ENCODE measurements at places on chromosomes 7 and 10.

GRCh38 chr7:11592699-11593098 is 239.3 kb downstream of the THSD7A start:
- H3K27ac ChIP-seq = no peak overlapping the region
- no peaks in the 10 kb centered on the region for H3K27me3 ChIP-seq
- no peaks in the 10 kb centered on the region for H3K36me3 ChIP-seq
- no peak overlapping the region for H3K4me3 ChIP-seq

- H3K27me3 ChIP-seq = no peaks in the 10 kb centered on the region
- H3K27ac ChIP-seq = no peak overlapping the region
- no peak for DNase-seq
- H3K4me3 ChIP-seq = no peak overlapping the region
- no peaks in the 10 kb centered on the region for H3K36me3 ChIP-seq
Measured at GRCh38 chr7:26451997-26452396, 160.3 kb downstream of the SNX10 start.

DNA sequence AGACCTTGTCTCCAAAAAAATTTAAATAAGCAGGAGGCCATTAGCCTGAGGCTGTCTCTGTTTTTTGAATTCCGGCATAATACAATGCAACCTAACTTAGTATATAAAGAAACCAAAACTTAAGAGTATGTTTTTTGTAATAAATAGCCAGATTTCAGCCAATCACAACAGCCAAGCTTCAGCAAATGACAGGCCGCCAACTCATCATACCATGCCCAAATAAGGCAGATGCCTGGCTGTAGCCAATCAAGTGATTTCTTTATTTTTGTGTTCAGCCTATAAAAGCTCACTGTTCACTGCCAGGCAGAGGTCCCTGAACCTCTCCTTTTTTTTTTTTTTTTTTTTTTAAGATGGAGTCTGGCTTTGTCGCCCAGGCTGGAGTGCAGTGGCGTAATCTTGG is 12.7 kb upstream of the PURB start:
- DNase-seq = no peak
- H3K4me1 ChIP-seq = no peaks in the 10 kb centered on the region
- no peak overlapping the region for H3K4me3 ChIP-seq
- no peak overlapping the region for H3K27ac ChIP-seq

GRCh38 chr10:34786464-34786863 is 28.6 kb downstream of the PARD3 start:
- no peak overlapping the region for H3K4me3 ChIP-seq
- peaks cover 18% of the 10 kb centered on the region for H3K4me1 ChIP-seq
- no peak overlapping the region for H3K27ac ChIP-seq
- no peaks in the 10 kb centered on the region for H3K27me3 ChIP-seq
- no peak for DNase-seq
- no peaks in the 10 kb centered on the region for H3K36me3 ChIP-seq

GRCh38 chr7:46123756-46124343 is 202.8 kb upstream of the IGFBP3 start:
- no peaks in the 10 kb centered on the region for H3K36me3 ChIP-seq
- H3K4me1 ChIP-seq = no peaks in the 10 kb centered on the region
- no peak overlapping the region for H3K27ac ChIP-seq
- H3K27me3 ChIP-seq = no peaks in the 10 kb centered on the region
- no peak for DNase-seq

DNA sequence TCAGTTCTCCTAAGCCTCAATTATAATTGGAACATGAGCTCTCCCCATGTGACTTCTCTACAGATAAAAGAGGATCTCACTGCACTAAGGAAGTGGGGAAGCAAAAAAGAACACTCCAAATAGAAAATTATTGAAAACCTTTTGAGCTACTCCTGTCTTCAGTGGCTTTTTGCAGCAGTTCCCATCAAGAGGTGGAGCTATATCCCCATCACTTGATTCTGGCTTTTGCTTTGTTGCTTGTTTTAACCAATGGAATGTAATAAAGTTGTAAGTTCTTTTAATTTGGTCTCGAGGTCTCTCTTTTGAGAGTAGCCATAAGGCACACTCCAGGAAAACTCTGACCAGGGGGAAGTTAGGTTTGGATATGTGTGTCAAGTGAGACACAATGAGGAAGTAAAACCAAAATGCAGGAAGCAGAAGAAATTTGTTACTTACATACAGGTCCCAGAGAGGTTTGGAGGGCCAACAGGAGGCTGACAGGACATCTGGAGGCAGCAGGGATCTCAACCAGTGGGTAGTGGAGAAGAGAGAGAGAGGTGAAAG is 569.4 kb downstream of the HTR7 start:
- H3K27ac ChIP-seq = no peak overlapping the region
- no peak overlapping the region for H3K4me3 ChIP-seq
- no peaks in the 10 kb centered on the region for H3K27me3 ChIP-seq
- H3K36me3 ChIP-seq = no peaks in the 10 kb centered on the region
- DNase-seq = peak; percentile 70
- H3K4me1 ChIP-seq = no peaks in the 10 kb centered on the region

- H3K27me3 ChIP-seq = no peaks in the 10 kb centered on the region
- H3K4me1 ChIP-seq = no peaks in the 10 kb centered on the region
- H3K4me3 ChIP-seq = no peak overlapping the region
- H3K27ac ChIP-seq = no peak overlapping the region
- no peak for DNase-seq
Measured at GRCh38 chr10:123194056-123194455, 39.9 kb downstream of the BUB3 start.

GRCh38 chr7:69422574-69422985 is 175.7 kb upstream of the AUTS2 start:
- no peaks in the 10 kb centered on the region for H3K36me3 ChIP-seq
- DNase-seq = no peak
- H3K4me1 ChIP-seq = no peaks in the 10 kb centered on the region
- no peak overlapping the region for H3K27ac ChIP-seq

DNA sequence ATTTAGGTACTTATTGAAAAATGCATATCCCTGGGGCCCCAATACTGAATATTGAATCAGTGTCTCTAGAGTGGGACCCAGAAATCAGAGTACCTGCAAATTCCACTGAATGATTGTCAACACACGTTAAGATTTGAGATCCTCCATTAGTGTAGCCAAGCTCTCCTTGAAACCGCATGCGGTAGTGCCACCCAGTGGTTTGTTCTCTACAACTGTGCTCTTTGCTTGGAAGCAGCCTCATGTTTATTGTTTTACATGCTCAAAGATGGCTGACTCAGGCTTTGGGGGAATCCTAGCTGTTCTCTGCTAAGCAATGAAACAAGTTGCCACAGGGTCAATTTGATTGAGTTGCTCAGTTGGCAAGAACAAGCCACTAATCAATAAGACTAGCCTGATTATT is 340.2 kb upstream of the CELF2 start:
- peaks cover 3% of the 10 kb centered on the region for H3K4me1 ChIP-seq
- no peak overlapping the region for H3K27ac ChIP-seq
- no peaks in the 10 kb centered on the region for H3K36me3 ChIP-seq
- no peaks in the 10 kb centered on the region for H3K27me3 ChIP-seq
- DNase-seq = peak; percentile 69
- no peak overlapping the region for H3K4me3 ChIP-seq

GRCh38 chr7:143381427-143382125 is 431 bp downstream of the ZYX start:
- peaks cover 18% of the 10 kb centered on the region for H3K4me1 ChIP-seq
- H3K27ac ChIP-seq = peak overlapping the region; percentile 99
- no peaks in the 10 kb centered on the region for H3K27me3 ChIP-seq
- H3K36me3 ChIP-seq = no peaks in the 10 kb centered on the region

GRCh38 chr10:132369636-132370185 is 27.3 kb upstream of the PWWP2B start:
- H3K27ac ChIP-seq = no peak overlapping the region
- DNase-seq = no peak
- H3K36me3 ChIP-seq = peaks cover 9% of the 10 kb centered on the region
- no peaks in the 10 kb centered on the region for H3K27me3 ChIP-seq
- no peak overlapping the region for H3K4me3 ChIP-seq
- H3K4me1 ChIP-seq = no peaks in the 10 kb centered on the region

GRCh38 chr7:10588084-10588483 is 385.6 kb upstream of the PHF14 start:
- no peak for DNase-seq
- no peaks in the 10 kb centered on the region for H3K27me3 ChIP-seq
- H3K27ac ChIP-seq = no peak overlapping the region
- H3K36me3 ChIP-seq = no peaks in the 10 kb centered on the region
- H3K4me3 ChIP-seq = no peak overlapping the region

GRCh38 chr7:1100834-1101562 is 13.1 kb downstream of the GPER1 start:
- no peaks in the 10 kb centered on the region for H3K27me3 ChIP-seq
- DNase-seq = no peak
- H3K36me3 ChIP-seq = no peaks in the 10 kb centered on the region
- no peak overlapping the region for H3K4me3 ChIP-seq

- no peak overlapping the region for H3K27ac ChIP-seq
- H3K4me1 ChIP-seq = peaks cover 9% of the 10 kb centered on the region
- no peak for DNase-seq
- no peaks in the 10 kb centered on the region for H3K27me3 ChIP-seq
- H3K36me3 ChIP-seq = no peaks in the 10 kb centered on the region
- H3K4me3 ChIP-seq = no peak overlapping the region
Measured at GRCh38 chr10:15630353-15630752, 89.4 kb downstream of the ITGA8 start.

DNA sequence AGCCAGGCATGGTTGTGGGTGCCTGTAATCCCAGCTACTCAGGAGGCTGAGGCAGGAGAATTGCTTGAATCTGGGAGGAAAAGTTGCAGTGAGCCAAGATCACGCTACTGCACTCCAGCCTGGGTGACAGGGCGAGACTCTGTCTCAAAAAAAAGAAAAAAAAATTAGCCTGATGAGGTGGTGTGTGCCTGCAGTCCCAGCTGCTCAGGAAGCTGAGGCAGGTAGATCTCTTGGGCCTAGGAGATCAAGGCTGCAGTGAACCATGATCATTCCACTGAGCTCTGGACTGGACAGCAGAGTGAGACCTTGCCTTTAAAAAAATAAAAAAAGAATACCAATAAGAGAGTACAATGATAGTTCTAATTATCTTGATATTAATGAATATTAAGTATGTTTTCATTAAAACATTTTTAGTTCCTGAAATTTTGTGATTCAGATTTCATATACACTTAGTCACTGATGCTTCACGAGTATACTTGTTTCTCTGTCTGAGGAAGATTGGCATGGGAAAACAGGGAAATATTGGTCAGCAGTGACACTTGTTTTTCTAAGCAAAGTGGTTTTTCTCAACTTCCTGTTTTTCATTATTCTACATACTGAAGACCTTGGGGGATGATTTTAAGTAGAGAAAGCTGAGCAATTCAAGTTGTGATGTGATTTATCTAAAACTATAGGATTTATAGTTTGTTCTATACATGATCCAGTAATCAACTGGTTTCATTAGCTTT is 76.8 kb downstream of the ADK start:
- H3K27ac ChIP-seq = no peak overlapping the region
- peak; percentile 72 for DNase-seq
- H3K4me1 ChIP-seq = no peaks in the 10 kb centered on the region
- H3K4me3 ChIP-seq = no peak overlapping the region

GRCh38 chr10:71605263-71605962 is 114.2 kb downstream of the C10orf105 start:
- no peak overlapping the region for H3K4me3 ChIP-seq
- H3K27me3 ChIP-seq = no peaks in the 10 kb centered on the region
- no peaks in the 10 kb centered on the region for H3K36me3 ChIP-seq
- no peak for DNase-seq
- H3K27ac ChIP-seq = no peak overlapping the region

GRCh38 chr10:111273635-111274034 is 196.8 kb downstream of the ADRA2A start:
- DNase-seq = no peak
- H3K27ac ChIP-seq = no peak overlapping the region
- H3K4me3 ChIP-seq = no peak overlapping the region
- no peaks in the 10 kb centered on the region for H3K36me3 ChIP-seq
- no peaks in the 10 kb centered on the region for H3K27me3 ChIP-seq

DNA sequence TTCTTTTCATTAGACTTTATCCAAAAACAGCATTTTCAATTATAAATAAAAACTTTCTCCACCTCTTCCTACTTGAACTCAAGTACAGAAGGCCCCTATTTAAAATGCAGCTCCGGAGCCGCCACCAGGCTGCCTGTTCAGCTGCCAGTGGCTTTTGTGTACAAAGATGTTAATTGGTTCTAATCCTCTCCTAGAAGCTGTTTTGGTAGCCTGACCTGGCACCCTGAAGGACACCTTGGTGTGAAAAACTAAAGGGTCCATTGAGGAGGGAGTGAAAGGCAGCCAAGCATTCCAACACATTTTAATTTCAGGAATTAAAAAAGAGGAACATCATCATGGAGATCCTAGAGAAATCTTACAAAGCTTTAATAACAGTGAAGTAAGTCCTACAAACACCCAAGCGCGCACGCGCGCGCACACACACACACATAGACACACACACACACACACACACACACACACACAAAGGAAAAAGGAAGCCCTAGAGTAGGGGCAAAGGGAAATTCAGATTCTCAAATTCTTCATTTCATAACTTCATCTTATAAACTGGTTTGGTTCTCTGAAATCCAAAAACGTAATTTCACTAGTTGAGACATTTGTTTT is 41.4 kb downstream of the VAX1 start:
- no peaks in the 10 kb centered on the region for H3K27me3 ChIP-seq
- no peak for DNase-seq
- H3K36me3 ChIP-seq = no peaks in the 10 kb centered on the region
- no peaks in the 10 kb centered on the region for H3K4me1 ChIP-seq
- no peak overlapping the region for H3K4me3 ChIP-seq

- H3K4me3 ChIP-seq = no peak overlapping the region
- H3K4me1 ChIP-seq = no peaks in the 10 kb centered on the region
- no peaks in the 10 kb centered on the region for H3K27me3 ChIP-seq
- H3K36me3 ChIP-seq = no peaks in the 10 kb centered on the region
- DNase-seq = no peak
Measured at GRCh38 chr7:28989211-28989980, 31.3 kb upstream of the TRIL start.

DNA sequence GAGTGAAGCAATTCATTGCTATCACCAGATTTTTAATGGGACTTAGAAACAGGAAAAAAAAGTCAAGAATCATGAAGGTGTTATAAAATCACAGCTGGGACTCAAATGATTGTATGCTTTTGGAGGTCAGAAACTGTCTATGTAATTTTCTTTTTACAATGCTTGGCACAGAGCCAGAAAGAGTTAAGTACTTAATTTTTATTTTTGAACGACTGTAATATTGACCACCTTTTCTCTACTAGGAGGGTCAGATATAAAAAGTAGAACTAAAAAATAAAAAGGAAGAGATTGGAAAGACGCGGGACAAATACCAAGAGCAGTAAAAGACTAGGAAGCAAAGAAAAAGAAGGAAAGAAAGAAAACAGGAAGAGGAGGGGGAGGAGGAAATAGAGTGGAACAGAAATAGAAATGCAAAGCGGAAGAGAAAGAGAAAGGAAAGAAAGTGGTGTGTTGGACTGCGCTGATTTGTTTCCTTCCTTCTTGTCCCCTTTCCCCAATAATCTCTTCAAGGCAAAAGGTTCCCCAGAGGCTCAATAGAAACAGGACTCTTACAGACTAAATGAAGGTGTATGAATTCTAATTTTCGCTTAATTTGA is 23.2 kb upstream of the C1GALT1 start:
- no peak overlapping the region for H3K4me3 ChIP-seq
- H3K27ac ChIP-seq = no peak overlapping the region
- no peaks in the 10 kb centered on the region for H3K4me1 ChIP-seq
- no peaks in the 10 kb centered on the region for H3K27me3 ChIP-seq
- H3K36me3 ChIP-seq = no peaks in the 10 kb centered on the region
- DNase-seq = no peak

- H3K4me3 ChIP-seq = no peak overlapping the region
- DNase-seq = no peak
- no peak overlapping the region for H3K27ac ChIP-seq
Measured at GRCh38 chr10:80506189-80506575, 31.5 kb upstream of the SH2D4B start.

GRCh38 chr7:135449436-135449835 is 60.5 kb downstream of the CNOT4 start:
- H3K36me3 ChIP-seq = no peaks in the 10 kb centered on the region
- H3K27ac ChIP-seq = no peak overlapping the region
- H3K27me3 ChIP-seq = no peaks in the 10 kb centered on the region
- no peak for DNase-seq
- no peaks in the 10 kb centered on the region for H3K4me1 ChIP-seq

Data from cardiac muscle cell (in vitro differentiated cells and primary cell).